ENCODE measurements at places on chromosomes 11 and 22.

DNA sequence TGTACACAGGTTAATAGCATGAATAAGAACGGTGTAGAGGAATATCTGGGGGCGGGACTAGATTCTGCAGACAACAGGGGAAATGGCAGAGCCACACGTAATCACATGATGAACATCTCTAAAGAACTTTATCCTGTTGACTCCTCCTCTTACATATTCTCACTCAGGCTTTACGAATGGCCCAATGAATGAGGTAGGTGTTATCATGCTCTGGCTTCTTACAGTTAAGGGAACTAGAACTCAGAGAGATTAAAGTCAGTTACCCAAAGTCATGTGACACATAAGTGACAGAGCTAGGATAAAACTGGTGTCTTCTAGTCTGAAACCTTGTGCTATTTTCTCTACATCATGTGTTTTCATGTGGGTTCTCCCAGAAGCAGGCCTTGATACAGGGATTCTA, 49.0 kb upstream of the BMAL1 start:
- no peak for DNase-seq

DNA sequence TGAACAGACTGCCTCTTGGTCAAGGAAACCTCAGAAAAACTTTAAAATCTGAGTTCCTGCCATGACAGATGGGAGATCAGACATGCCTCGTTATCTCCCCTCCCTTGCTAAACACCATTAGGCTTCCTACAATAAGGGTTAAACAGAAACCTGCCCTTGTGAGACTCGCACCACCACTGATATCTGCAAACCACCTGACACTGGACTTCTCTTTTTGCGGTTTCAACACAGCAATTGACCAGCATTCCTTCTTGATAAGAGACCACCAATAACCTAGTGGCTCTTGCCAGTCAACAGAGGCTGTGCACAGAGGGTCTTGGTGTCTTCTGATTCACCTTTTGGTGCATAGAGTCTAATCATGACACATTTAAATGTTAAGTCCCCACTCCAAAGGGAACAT, 4.4 kb downstream of the OR5M8 start:
- no peak for DNase-seq

GRCh38 chr22:49052560-49052959, 775.1 kb downstream of the BRD1 start:
- DNase-seq, result no peak

DNA sequence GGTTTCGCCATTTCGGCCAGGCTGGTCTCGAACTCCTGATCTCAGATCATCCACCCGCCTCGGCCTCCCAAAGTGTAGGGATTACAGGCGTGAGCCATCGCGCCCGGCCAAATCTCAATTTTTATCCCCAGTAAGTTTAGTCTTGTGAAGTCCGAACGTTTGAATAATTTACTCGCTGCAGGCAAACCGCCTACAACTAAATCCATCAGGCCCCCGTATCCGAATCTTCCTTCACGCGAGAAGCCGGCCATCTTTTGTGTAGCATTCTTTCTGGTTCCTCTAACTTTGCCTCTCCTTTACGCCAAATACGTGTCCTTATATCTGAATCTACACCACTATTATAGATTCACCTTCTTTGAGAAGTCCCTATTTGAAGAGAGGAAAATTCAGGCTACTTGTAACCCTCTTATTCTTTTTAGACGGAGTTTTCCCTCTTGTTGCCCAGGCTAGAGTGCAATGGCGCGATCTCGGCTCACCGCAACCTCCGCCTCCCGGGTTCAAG, 581 bp upstream of the EIF3L start:
- DNase-seq, result no peak

DNA sequence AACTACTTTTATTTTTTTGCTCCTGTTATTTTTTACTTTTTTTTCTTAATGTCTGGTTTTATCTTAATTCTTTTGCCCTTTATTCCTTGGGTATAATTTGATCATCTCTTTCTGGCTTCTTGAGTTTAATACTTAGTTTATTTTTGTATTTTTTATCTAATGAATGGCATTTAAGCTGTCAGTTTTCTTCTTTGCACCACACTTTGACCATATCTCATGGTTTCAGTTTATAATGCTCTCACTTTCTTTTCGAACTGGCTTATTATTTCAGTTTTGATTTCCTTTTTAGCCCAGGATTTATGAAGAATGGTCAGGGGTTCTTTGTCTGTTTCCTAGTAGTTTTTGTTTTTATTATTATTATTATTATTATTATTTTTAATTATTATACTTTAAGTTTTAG, 48.3 kb downstream of the QSER1 start:
- no peak for DNase-seq

DNA sequence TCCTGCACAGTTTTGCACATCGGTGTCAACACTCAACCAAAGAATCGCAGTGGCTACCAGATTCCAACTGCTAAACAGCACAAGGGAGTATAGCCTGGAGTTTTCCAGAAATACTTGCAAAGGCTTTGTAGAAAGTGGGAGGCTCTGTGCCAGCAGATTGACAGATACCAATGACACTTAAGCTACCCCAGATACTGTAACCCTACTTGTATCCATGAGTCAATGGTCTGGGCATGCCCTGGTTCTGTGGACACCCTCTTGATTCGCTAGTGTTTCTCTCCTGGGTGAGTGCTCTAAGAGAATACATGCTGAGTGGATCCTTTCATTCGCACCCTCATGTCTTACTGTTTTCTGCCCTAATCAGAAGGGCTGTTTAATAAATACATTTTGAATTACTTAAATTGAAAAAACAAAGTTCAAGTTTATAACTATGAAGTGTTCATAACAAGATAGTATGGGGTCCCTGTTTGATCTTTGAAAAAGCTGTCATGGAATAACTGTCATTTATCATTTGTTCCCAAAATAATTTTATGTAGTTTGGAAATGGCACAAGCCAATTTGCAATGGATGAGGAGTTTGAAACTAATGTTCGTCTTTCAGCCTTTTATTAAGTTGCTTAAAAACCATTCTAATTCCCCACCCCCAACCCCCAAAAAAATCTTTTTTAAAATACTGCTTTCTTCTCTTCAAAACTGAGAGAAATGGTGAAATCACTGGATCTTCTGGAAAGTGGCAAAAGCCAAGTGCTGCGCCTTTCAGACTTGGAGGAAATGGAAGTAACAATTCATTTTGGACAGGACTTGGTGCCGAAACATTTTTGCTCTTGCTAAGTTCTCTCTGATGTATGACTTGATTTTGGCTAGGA, 600.5 kb upstream of the TENM4 start:
- no peak for DNase-seq

DNA sequence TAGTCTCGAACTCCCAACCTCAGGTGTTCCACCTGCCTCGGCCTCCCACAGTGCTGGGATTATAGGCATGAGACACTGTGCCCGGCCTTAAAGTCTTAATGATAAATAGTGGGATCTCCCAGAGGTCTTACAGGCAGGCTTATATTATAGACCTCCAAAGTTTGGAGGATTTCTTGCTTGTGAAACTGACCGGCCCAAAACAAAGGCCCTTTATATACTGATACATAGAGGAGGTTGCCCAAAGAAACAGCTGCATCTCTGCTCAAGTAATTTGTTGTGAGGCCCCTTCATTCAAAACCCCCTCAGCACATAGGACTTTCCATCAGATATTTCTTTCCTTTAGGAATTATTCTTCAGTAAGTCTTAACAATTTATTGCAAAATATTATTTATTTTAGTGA, 27.4 kb upstream of the RDX start:
- no peak for DNase-seq

GRCh38 chr11:113567867-113568544, 92.8 kb upstream of the DRD2 start:
- DNase-seq, result no peak

DNA sequence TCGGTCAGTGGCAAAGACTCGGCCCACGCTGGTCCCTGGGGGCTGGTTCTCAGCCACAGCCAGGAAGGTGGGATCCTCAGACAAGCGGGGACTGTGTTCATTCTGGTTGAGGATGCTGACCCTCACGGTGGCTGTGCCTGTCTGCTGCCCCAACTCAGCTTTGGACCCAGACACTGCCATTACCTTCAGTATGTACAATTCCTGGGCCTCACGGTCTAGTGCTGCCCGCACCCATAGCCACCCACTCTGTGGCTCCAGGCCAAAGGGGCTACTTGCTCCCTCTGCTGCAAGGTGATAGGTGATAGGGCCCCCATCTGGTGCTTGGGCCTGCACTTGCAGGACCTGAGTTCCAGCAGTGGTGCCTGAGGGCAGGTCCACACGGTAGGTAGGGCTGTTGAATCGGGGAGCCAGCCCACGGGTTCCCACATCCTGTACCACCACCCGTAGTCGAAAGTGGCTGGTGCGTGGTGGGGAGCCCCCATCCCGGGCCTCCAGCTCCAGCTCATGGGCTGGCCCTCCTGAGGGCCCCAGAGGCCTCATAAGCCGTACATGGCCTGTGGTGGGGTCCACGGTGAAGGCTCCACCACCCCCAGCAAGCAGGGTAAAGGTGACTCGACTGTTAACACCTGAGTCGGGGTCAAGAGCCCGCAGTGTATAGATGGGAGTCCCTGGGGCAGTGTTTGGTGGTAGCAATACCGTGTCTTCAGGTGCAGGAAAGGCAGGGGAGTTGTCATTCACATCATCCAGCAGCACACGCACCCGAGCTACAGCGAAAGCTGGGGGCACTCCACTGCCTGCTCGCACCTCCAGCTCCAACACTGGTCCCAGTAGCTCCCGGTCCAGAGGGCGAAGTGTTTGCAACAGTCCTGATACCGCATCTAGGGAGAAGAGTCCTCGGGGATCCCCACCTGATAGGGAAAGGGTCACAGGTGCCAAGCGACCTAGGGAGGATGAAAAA, 13.2 kb upstream of the TPP1 start:
- no peak for DNase-seq

DNA sequence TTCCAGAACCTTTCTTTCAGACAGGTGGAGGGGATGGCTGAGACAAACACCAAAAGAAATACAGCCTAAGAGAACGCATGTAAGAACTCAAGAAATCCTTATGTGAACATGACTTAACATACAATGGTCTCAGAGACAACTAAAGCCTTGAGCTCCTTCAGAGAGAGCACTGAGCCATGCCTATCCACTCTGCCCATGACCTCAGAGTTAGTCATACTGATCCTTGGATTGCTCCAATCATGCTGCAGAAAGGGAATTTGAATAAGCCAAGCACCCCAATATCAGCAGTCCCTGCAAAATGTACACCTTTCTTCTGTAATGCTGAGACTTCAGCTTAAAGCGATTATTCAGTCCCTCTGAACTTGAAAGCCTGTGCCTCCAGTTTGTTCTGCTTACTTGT, 43.2 kb upstream of the CHKA start:
- no peak for DNase-seq

GRCh38 chr11:68910965-68911364, 7.3 kb downstream of the IGHMBP2 start:
- DNase-seq, result no peak

GRCh38 chr11:114243461-114244372, 52.5 kb upstream of the NNMT start:
- no peak for DNase-seq

- DNase-seq, result no peak
These were observed 26.7 kb downstream of the SYT9 start for GRCh38 chr11:7278314-7278917.

DNA sequence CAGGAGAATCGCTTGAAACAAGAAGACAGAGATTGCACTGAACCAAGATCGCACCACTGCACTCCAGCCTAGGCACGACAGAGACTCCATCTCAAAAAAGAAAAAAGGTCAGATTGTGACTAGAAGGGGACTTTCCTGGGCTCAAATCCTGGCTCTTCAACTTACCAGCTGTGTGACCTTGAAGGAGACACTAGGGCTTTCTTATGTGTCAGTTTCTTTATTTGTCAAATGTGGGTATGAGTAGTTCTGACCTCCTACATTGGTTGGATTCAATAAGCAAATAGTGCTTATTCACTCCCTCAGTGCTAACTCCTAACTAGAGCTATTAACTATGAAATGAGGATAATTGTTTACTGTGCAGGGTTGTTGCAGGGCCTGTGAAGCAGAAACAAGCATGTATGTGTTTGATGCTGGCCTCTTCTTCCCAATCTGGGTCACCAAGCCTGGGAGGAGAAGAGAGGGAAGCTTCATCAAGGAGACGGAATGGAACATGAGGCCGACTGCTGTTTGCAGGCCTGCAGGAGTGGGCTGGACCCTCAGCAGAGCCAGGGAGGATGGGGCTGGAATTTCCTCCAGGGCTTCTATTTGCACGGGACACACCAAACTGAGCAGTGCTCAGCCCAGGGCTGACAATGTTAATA, 22.5 kb downstream of the RHOD start:
- DNase-seq, result no peak

- DNase-seq, result no peak
These were observed 493.9 kb upstream of the B3GAT1 start for GRCh38 chr11:134905928-134906327.

DNA sequence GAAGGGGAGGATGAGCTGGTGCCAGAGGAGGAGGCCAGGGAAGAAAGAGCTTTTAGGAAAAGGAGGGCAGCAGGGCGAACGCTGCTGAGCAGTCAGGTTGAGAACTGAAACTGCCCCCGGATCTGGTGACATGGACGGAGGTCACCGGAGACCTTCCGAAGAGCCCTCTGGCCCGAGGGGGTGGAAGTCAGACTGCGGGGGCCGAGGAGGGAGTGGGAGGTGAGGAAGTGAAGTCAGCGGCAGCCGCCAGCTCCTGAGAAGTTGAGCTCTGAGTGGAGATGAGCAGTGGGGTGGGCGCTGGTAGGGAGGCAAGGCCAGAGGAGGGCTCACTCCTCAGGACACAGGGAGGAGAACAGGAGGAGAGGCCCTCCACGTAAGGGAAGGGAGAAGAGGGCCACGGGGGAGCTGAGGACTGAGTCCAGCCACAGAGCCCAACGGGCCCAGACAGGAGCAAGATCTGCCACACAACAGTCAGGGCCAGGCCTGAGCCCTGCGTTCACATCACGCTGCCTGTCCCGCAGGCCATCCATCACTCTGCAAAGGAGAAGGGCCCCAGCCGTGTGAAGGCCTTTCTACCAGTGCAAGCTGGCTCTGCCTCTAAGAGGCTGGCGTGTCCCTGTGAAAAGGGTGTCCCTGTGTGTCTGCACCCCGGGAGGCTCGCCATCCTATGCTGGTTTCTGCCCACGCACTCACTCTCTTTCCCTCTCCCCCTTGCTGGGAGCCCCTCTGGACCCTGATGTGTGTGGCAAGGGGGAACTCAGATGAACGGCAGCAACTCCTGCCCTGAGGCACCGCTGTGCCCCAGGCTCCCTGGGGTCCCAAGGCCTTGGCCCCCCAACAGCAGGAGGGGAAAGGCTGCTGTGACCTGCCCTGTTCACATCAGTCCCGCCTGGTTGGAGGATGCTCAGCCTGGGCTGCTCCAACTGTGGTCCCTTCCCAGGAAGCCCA, 19.0 kb upstream of the LRRC32 start:
- DNase-seq, result no peak

GRCh38 chr11:124195189-124195734, 12.1 kb downstream of the OR10D3 start:
- DNase-seq, result peak; percentile 19

- no peak for DNase-seq
These were observed 4.6 kb downstream of the APOL4 start for GRCh38 chr22:36197065-36197440.

GRCh38 chr22:49203859-49204598, 623.6 kb downstream of the BRD1 start:
- DNase-seq, result no peak

- DNase-seq, result no peak
These were observed 12.8 kb downstream of the BCL9L start for GRCh38 chr11:118912742-118913410.

GRCh38 chr11:130846606-130847005, 69.7 kb downstream of the SNX19 start:
- no peak for DNase-seq

Measured in stimulated activated CD4-positive, alpha-beta T cell treated with anti-CD3 and anti-CD28 coated beads, Interleukin-12 subunit alpha, Interleukin-12 subunit beta, amount 100 ng/mL, for 4 hours (primary cell).